Ovary (tissue), 10 donors: ENCODE measurements at places on chromosomes 2 and 18.
A peak's percentile ranks its signal among the peaks of the same experiment; 100 is the strongest.

DNA sequence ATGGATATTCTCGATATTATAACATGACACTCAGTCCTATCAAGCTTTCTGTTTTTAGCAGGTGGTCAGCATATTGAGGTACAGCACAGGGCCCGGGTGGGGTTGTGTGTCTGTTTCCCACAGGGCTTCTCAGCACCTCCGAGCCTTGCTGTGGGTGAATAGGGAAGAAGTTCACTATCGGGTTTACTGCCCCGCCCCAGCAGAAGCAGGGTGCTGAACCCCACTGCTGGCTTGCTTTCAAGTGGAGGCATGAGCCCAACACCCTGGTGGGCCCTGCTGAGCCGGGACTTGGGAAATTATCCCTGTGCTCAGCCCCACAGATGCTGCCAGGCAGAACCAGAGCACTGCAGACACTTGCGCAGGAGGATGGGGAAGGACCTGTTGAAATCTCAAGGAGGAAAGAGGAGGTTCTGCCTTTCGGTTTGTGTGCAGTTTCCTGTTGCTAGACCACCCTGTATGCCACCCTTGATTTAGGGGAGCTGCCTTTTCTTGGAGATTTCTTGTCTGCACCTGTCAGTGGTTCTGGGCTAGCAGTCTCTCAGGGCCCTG is 270.3 kb upstream of the SALL3 start:
- no peak for DNase-seq

DNA sequence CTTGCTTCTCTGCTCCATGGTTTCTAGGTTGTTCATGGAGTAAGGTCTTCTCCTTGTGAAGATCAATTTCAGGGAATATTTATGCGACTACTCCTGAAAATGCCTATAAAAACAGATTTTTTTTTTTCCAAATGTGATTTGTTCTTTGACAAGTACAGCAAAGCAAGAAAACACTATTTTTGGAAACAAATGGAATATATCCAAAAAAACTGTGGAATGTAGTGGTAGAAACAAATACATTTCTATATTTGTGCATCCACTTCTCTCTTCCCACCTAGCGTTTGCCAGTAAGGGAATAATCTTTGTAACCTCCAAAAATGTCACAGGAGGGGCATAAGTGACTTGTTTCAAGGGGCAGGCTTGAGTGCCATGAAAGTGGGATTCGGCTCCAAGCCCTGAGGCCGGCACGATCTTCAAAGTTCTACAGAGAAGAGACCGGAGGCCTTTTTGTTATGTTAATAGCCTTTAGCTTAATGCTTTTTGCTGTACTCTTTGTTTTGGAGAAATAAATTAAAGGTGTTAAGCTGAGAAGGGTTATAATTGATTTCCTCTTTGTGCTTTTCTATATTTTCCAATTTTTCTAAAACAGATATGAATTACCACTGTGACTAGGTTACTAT is 200.6 kb downstream of the NRP2 start:
- DNase-seq = no peak

DNA sequence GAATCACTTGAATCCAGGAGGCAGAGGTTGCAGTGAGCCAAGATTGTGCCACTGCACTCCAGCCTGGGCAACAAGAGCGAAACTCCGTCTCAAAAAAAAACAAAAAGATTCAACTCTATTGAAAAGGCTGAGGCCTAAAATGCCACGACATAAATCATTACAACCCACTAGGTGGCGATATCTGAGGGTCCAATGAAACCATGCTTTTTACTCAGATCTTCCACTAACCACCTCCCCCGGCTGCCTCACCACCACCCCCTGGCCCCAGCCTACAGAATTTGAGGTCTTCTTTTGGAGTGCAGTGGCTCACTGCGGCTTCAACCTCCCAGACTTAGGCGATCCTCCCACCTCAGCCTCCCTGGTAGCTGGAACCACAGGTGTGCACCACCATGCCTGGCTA is 57.5 kb downstream of the AP1S3 start:
- DNase-seq = no peak

DNA sequence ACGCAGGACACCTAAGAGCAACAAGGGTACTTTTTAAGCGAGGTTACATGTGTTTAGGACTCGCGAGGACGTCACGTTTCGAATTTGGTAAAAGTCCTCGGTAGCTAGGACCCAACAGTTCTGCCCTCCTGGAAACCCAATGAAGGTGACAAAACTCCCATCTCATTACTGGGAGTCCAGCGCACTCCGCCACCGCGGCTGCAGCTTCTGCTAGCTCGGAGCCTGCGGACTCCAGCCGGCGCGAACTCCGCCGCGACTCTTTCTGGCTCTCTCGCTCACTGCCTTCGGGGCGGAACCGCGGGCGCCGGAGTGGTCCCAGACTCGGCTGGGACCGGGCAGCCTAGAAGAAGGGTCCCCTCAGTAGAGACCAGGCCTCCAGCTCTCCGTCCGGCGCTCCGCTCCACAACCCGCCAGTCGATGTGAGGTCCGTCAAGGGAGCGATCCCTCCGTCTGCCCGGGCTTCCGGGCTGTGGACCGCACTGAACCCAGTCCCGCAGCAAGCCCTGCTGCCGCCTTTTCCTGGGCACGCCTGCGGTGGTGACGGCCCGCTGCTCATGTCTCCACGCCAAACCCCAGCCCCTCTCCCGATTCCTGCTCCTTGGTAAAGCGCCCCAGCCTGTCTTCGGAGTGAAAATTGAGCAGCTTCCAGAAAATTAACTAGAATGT is 3.0 kb upstream of the OSR1 start:
- DNase-seq = peak; percentile 18

GRCh38 chr2:11582862-11583752 is 49.3 kb downstream of the GREB1 start:
- DNase-seq = peak; percentile 85

- DNase-seq = no peak
Observed at GRCh38 chr2:71001981-71002570, 7.4 kb upstream of the TEX261 start.

DNA sequence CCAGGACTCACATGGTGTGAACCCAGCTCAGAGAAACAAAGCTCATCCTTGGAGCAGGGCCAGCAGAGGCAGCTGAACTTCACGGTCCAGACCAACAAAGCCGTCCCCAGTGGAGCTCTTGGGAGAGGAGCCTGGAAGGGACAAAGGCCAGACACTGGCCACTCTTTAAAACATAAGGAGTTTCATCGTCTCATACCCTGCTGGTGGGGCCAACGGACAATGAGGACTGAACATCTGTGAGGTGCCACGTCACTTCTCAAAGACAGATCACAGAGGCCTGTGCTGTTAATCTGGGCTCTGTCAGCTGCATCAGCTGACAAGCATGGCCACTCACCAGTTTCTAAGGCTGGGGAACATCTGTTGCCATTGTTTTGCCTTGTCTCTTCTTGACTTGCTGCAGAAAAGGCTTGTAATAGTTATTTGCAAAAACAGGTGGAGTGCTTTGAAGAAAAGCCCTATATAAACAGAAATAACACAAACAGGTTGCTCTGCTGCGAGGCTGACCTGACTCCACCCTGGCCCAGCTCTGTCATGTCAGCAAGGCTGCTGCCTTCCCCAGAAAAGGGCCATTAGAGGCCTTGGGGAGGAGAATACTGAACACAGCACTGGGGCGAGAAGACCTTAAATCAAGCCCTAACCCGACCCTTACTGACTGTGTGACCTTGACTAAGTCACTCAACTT is 68.1 kb upstream of the DAPL1 start:
- no peak for DNase-seq

DNA sequence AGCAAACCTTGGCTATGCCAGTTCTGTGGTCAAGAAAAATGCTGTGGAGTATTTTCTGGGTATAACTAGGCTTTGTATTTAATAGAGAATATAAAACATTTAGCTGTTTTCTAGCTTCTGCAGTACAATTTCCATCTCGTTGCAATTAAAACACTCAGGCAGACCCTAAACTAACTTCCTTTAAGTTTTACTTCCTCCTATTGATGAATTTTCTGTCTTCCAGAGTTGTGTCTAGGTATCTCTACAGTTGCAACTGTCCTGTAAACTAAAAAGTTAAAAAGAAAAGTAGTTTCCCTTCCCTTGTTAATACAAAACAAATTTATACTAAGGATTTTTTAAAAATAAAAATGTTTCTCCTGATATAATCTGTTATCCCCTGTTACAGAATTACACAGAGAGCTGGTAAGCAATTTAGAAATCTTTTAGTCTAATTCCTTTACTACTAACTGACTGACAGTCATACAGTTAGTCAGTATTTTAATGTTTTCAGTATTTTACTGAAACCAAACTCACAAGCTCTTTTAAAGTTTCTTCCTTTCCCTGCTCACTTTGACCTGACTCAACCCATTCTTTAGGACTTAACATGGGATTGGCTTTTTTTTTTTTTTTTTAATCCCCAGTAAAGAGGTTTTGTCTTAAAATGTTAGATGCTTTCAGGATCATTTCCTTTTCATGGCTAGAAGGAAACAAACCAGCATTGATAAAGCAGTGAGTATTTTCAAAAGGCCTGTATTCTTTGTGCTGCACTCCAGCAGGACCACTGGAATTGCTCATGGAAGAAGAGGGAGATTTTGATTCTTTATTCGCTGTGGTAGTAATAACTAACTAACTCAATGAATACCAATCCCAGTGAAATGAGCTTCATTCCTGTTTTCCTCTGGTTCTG is 22.9 kb downstream of the ITGAV start:
- DNase-seq = no peak

DNA sequence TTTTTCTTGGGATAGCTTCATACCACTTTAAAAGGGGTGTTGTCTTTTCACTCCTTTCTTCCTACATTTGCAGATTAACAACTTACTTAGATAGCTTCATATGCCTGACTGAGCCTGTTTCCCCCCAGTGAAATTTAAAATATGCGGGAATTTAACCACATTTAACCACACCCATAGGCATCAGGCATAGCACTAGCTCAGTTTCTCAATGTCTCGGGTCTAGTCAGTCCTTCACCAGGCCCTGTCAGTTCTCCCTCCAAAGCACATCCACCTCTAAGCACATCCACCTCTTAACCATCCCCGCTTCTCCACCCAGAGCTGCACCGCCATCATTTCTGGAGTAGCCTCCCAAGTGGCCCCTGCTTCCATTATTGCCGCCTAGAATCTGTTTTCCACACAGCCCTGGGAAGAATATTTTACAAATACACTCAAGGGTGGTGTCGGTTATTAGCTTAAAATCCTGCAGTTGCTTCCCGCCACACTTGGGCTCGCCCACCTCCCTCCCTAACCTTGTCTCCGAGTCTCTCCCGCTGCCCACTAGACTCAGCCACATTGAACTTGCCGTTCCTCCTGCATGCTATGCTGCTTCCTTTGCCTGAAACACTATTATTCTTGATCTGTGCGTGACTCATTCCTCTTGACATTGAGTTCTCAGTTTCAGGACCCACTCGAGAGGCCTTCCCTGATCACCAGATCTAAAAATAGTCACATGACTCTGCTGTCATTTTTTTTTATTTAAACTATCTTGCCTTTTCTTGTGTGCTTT is 68.3 kb downstream of the SPTBN1 start:
- no peak for DNase-seq

DNA sequence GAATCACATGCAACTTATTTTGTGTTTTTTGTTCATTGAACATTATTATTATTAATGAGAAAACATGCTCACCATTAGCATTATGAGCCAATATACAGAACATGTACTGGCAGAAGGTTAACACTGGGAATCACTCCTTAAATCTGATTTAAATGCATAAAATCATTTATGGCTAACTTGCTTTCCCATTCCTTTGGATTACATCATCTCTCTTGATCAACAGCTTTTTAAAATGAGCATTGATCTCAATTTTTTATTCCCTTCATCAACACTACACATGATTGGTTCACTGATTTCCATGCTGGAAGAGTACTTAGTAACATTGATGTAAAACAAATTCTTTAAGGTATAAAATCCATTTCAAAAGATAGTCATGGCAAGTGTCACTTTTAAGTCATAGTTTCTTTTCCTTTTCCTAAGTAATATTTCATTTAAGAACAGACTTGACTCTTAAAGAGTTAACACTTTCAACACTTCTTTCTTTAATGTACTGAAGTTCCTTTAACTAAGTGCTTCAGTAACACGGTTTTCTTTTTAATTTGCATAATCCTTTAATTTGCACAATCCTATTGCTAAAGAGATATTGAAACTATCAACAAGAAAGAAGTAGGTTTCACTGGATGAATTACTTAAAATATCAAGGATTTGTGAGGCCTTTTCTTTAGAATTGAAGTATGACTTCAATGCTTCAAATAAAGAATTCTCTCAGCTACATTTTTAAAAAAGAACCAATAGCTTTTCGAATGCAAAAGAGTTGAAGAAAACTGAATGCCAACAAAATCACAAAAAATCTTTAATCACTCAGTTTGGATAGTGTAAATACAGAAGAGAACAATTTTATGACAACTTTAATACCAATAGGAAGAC is 24.9 kb upstream of the BUB1 start:
- DNase-seq = no peak

DNA sequence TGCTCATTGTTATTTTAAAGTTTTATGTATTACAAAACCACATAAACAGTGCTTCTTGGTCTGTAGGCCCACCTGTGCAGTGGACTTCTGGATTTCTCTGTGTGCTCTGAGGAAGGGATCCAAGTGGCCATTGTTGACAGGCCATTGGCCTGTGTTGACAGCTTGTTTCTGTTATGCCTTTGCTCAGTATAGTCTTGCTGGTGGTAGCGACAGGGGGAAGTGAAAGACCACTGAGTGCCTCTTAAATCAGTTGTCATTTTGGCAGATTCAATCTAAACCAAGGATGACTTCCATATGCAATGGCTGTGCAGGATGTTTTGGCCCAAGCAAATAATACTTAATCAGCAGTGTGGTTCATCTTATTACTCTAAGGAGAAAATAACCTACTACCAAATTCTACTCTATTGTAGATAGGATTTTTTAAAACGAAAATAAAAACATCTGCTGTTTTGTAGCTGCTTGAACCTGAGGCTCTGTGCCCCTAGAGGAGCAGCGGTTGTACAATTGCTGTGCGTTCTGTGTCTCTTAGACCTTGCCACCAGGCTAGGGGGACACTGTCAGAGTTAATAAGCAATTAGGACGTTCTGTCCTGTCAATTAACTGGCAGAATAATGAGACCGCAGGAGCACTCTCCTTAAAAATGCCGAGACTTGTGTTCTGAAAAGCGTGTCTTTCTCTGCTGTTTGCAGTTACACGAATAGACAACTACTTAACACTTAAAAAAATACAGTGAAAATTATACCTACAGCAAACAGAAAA is 108.2 kb downstream of the RHBDD1 start:
- no peak for DNase-seq

DNA sequence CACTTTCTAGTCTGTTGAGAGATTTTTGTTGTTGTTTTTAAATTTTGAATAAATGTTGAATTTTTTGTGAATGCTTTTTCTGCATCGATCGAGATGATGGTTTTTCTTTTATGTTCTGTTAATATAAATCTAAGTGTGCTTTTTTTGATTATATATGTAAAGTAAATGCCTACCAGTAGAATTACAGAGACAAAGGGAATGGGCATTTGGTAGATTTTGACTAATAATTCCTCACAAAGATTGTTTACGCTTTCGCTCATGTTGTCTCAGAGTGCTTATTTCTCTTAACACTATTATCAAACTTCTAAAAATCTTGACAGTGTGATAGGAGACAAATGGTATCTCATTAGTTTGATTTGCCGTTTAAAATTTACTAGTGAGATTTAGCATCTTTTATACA is 3.7 kb downstream of the MYO3B start:
- DNase-seq = no peak
